ENCODE measurements at places on chromosomes 1 and 21.

DNA sequence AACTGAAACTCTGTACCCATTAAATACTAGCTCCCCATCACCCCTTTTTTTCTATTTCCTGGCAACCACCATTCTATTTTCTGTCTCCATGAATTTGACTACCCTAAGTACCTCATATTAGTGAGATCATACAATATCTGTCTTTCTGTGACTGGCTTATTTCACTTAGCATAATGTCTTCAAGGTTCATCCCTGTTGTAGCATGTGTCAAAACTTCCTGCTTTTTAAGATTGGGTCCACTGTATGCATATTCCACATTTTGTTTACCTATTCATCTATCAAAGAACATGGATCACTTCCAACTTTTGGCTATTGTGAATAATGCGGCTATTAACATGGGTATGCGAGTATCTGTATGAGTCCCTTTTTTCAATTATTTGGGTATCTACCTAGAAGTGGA is 181.6 kb upstream of the ZNHIT6 start:
- no peak for DNase-seq

DNA sequence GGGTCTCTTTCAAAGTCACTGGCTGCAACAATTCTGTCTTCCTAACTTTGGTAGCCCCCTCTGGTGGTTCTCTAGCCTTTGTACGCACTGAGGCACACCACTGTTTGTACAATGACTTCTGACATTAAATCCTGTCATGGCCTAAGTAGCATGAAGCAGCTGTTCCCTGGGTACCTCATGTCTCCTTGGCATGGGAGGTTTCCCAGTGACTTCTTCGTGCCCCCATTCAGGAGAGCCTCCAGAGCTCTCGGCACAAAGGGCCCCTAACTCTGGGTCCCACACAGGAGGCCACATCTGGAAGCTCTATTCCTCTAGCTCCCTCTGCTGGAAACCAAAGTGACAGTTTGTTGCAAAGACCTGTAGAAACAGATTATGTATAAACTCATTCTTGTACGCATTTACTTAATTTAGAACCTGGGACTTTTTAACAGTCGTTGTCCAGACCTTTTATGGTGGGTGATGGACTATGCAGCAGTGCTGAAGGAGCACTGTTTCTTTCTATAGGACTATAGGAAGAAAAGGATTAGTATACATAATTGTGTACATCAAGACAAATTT is 13.4 kb downstream of the SWT1 start:
- peak; percentile 33 for DNase-seq

DNA sequence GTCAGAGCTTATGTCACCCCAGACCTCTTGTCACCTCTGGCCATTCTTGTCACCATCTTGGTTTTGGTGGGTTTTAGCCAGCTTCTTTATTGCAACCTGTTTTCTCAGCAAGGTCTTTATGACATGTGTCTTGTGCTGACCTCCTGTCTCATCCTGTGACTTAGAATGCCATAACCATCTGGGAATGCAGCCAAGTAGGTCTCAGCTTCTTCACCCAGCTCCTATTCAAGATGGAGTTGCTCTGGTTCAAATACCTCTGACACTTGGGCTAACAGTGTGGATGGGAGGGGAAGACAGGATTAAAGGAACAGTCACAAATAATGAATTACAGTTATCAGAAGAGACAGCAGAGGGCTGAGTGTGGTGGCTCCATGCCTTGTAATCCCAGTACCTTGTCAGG is 30.5 kb upstream of the PIK3CD start:
- no peak for DNase-seq

DNA sequence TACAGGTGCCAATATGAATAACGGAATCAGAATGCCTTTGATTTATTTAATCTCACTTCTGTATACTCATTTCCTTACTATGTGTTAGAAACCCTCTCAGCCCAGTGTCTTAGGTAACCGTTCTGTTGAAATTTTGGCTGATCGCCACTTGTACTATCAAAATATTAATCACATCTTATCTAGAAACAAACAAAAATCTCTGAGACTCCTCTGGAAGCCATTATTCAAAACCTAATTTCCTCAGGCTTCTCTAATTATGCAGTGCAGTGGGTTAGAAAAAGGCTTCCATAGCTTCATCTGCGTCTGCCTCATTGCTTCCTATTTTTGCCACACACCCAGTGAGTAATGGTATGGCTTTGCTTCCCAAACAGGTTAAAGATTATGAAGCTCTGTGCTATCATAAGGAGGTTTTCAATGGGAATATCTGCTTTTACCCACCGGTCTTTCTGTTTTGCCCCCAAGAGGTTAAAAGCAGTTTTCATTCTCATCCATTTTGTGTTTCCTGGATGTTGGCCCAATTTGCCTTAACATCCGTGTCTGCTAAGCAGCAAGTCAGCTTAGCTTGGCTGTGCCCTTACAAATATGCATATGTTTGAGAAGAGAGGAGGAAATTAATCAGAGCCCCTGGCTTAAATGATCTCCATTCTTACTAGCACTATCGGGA is 129.6 kb downstream of the RYR2 start:
- no peak for DNase-seq

- no peak for DNase-seq
Measured at GRCh38 chr21:42411197-42411869, 7.6 kb downstream of the UBASH3A start.

- DNase-seq, result no peak
Measured at GRCh38 chr1:109644670-109645069, 11.2 kb upstream of the GSTM4 start.

GRCh38 chr1:175390522-175391254 is 198.1 kb upstream of the KIAA0040 start:
- no peak for DNase-seq

- no peak for DNase-seq
Measured at GRCh38 chr1:55210990-55211801, 4.0 kb downstream of the USP24 start.

DNA sequence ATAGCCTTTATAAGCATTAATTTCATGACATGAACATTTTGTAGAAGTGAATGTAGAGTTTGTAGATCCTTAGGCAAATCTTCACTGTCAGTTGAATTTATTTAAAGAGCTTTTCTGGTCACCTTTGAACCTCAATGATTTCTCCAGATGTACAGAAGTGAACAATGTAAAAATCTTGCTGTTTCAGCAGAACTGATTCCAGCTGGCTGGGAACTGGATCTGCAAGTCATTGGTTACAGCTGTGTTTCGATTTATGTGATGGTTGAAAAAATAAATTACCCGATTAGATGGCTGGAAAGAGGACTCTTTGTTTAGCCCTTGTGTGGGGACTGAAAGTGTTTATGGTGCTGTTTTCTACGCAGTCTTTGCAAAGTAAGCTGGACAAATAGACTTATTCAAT is 849.8 kb downstream of the USP25 start:
- DNase-seq, result peak; percentile 31

All from stromal cell of bone marrow (primary cell).